ENCODE measurements at places on chromosomes 1 and 21.
A peak's percentile ranks its signal among the peaks of the same experiment; 100 is the strongest.

- H3K27ac ChIP-seq = no peak overlapping the region
- no peaks in the 10 kb centered on the region for H3K4me1 ChIP-seq
- H3K36me3 ChIP-seq = no peaks in the 10 kb centered on the region
- H3K4me3 ChIP-seq = no peak overlapping the region
Measured at GRCh38 chr1:115782571-115783281, 14.2 kb upstream of the CASQ2 start.

GRCh38 chr1:112673592-112674439 lies 643 bp upstream of the MOV10 start:
- peaks cover 37% of the 10 kb centered on the region for H3K4me1 ChIP-seq
- H3K27me3 ChIP-seq = peaks cover 5% of the 10 kb centered on the region
- H3K27ac ChIP-seq = peak overlapping the region; percentile 95

GRCh38 chr1:178477841-178478240 lies 18.9 kb downstream of the CLEC20A start:
- H3K27me3 ChIP-seq = no peaks in the 10 kb centered on the region
- no peaks in the 10 kb centered on the region for H3K36me3 ChIP-seq
- no peak overlapping the region for H3K4me3 ChIP-seq
- H3K27ac ChIP-seq = no peak overlapping the region
- H3K4me1 ChIP-seq = no peaks in the 10 kb centered on the region
- no peak for DNase-seq

DNA sequence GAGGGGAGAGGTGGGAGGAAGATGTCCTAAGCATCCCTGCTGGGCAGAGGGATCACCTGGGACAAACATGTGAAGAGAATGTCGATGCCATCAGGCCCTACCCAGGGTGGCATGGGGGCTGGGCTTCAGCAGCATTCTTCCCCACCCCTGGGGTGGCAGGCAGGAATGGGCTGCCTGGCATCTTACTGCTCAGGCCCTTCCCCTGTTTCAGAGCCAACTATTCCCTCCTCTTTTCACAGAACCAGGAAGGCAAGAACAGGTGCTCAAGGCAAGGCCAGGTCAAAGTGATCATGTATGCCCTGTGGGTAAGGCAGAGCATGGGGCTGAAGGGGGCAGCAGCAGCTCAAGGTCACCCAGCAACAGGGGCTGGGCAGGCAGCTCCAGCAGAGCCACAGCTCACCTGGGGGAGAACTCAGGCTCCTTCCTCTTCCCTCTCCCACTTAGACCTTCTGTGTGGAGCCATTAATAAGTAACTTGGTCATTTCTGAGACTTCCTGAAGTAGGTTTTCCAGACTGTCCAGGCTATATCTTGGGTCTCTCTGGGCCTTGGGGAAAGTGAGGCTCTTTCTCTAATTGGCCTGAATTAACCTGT lies 56.4 kb downstream of the ELK4 start:
- H3K27me3 ChIP-seq = peaks cover 86% of the 10 kb centered on the region
- no peak overlapping the region for H3K4me3 ChIP-seq
- H3K4me1 ChIP-seq = no peaks in the 10 kb centered on the region
- no peak overlapping the region for H3K27ac ChIP-seq
- DNase-seq = no peak

DNA sequence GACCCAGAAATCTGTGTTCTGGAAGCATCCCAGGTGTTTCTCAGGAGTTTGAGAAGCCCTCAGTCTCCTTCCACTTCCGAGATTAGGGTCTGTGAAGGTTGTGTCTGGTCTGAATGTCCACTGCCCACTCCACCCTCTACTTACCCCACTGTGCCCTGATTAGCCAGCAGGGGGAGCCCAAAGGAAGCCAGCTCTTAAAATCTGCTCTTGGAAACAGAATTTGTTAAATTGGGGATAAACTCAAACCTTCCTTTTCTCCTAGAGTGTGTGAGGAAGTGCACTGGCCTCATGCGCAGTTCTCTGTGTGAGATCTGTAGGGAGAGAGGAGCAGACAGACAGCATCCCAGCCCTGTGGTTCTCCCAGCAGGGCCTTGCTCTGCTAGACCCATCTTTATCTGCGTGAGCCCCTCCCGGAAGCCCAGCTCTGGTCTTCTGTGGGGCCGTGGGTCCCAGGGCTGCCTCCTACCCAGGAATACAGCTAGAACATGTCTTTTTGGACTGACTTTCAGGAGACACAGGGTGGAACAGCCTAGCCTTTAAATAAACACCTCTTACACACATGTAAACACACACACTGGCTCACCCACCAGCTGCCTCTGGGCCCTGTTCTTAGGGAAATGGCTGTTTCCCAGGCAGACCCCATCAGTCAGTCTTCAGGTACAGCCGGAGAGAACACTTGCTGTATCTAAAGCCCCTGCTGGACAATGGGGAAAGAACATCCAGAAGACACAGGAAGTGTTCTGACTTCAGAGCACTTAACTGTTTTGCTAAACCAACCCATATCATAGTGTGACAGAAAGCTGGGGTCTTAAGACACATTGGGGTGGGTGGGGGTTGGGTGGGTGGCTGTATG lies 52.2 kb downstream of the SMYD2 start:
- H3K4me3 ChIP-seq = no peak overlapping the region
- peaks cover 9% of the 10 kb centered on the region for H3K4me1 ChIP-seq
- peaks cover 19% of the 10 kb centered on the region for H3K36me3 ChIP-seq
- peak overlapping the region; percentile 78 for H3K27ac ChIP-seq

GRCh38 chr1:97010566-97011264 lies 289.1 kb downstream of the PTBP2 start:
- H3K27ac ChIP-seq = no peak overlapping the region
- no peaks in the 10 kb centered on the region for H3K4me1 ChIP-seq
- no peaks in the 10 kb centered on the region for H3K27me3 ChIP-seq
- H3K36me3 ChIP-seq = no peaks in the 10 kb centered on the region
- no peak overlapping the region for H3K4me3 ChIP-seq

- no peak overlapping the region for H3K27ac ChIP-seq
- no peaks in the 10 kb centered on the region for H3K36me3 ChIP-seq
- no peak overlapping the region for H3K4me3 ChIP-seq
- DNase-seq = no peak
Measured at GRCh38 chr1:55338448-55338820, 123.3 kb upstream of the USP24 start.

DNA sequence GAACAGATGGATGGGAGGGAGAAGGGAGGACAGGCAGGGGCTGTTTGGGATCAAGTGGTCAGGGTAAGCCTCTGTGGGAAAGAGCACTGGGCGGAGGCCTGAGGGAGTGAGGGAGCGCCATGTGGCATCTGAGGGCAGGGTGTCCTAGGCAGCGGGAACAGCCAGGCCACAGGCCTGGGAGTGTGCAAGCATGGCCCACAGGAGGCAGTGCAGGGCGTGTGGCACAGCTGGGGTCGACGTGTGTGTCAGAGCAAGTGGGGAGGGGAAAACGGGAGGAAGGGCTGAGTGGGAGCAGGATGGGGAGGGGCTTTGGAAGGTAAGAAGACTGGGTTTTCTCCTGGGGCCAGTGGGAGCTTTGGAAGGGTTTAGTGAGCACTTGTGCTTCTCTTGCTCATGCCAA lies 143.4 kb downstream of the SYF2 start:
- no peak overlapping the region for H3K27ac ChIP-seq
- H3K4me3 ChIP-seq = no peak overlapping the region
- DNase-seq = no peak
- H3K27me3 ChIP-seq = peaks cover 89% of the 10 kb centered on the region
- no peaks in the 10 kb centered on the region for H3K36me3 ChIP-seq

Measured in activated naive CD4-positive, alpha-beta T cell treated with anti-CD3 and anti-CD28 coated beads, Interleukin-2, amount 10 ng/mL, durations not matched to agents 7 days and 5 days (primary cell).